Esophagus squamous epithelium (tissue), 5 donors: ENCODE measurements at places on chromosomes 4 and X. TPM values are rescaled to one million over a fixed set of nuclear protein-coding genes. Genes with fewer than 3 reads are reported as not detected.

GRCh38 chrX:112085149-112085548, 2.6 kb upstream of the TRPC5 start:
- DNase-seq: no peak
- H3K4me3 ChIP-seq: no peak overlapping the region
- no peaks in the 10 kb centered on the region for H3K36me3 ChIP-seq
- H3K4me1 ChIP-seq: peaks cover 5% of the 10 kb centered on the region
- H3K27me3 ChIP-seq: no peaks in the 10 kb centered on the region
- H3K27ac ChIP-seq: no peak overlapping the region

GRCh38 chr4:144584428-144584827, 61.5 kb upstream of the HHIP start:
- no peaks in the 10 kb centered on the region for H3K36me3 ChIP-seq
- H3K27me3 ChIP-seq: no peaks in the 10 kb centered on the region
- H3K27ac ChIP-seq: no peak overlapping the region
- H3K4me3 ChIP-seq: no peak overlapping the region

Gene GRIPAP1
- total RNA-seq: 15.4 TPM

Gene F11
- total RNA-seq: not detected

- no peak overlapping the region for H3K4me3 ChIP-seq
- no peak overlapping the region for H3K27ac ChIP-seq
- no peak for DNase-seq
- no peaks in the 10 kb centered on the region for H3K27me3 ChIP-seq
- no peaks in the 10 kb centered on the region for H3K4me1 ChIP-seq
- no peaks in the 10 kb centered on the region for H3K36me3 ChIP-seq
These were observed 15.7 kb upstream of the PLCXD1 start for GRCh38 chrX:265502-265901.

DNA sequence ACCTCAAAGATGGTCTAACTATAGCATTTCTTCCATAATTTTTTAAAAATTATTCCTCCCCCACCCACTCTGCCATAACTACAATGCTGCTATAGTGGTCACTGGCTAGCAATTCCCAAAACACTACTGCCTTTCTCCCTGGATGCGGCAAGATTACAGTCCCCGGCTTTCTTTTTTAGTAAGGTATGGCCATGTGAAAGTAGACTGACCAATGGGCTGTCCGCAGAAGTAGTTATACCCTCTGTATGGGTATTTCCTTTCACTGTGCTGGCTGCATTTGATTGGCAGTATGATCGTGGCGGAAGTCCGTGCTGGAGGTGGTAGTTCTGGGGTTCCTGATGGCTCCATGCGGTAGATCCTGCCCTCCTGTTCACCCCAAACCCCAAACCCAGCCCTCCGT, 166.0 kb downstream of the FBXO8 start:
- peaks cover 8% of the 10 kb centered on the region for H3K4me1 ChIP-seq
- H3K4me3 ChIP-seq: no peak overlapping the region
- no peaks in the 10 kb centered on the region for H3K36me3 ChIP-seq
- no peak for DNase-seq

DNA sequence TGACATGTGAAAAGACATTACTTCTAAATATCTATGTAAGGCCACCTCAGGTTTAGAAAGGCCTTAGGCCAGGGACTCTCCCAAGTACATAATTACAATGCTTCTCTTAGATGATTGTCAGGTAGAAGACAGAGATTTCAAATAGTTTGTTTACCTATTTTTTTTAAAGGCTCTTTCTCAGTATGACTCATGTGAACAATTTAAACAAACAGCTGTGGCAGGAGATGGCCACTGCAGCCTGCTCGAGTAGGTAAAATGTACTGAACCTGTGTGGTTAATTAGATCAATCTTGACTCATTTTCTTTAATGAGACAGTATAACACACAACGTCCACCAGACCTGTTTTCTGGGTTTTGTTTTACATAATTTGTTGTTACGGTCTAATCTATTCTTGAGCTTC, 50.2 kb downstream of the LEF1 start:
- DNase-seq: no peak
- no peaks in the 10 kb centered on the region for H3K4me1 ChIP-seq
- no peak overlapping the region for H3K27ac ChIP-seq
- H3K36me3 ChIP-seq: no peaks in the 10 kb centered on the region
- no peak overlapping the region for H3K4me3 ChIP-seq
- no peaks in the 10 kb centered on the region for H3K27me3 ChIP-seq

- H3K4me3 ChIP-seq: no peak overlapping the region
- no peaks in the 10 kb centered on the region for H3K27me3 ChIP-seq
- H3K27ac ChIP-seq: no peak overlapping the region
- H3K4me1 ChIP-seq: no peaks in the 10 kb centered on the region
- no peak for DNase-seq
These were observed 1882.9 kb upstream of the AGA start for GRCh38 chr4:179325181-179325580.

Gene PAGE5
- total RNA-seq: not detected

Gene FABP2
- total RNA-seq: not detected

Gene NAA10
- 92.5 TPM for total RNA-seq

DNA sequence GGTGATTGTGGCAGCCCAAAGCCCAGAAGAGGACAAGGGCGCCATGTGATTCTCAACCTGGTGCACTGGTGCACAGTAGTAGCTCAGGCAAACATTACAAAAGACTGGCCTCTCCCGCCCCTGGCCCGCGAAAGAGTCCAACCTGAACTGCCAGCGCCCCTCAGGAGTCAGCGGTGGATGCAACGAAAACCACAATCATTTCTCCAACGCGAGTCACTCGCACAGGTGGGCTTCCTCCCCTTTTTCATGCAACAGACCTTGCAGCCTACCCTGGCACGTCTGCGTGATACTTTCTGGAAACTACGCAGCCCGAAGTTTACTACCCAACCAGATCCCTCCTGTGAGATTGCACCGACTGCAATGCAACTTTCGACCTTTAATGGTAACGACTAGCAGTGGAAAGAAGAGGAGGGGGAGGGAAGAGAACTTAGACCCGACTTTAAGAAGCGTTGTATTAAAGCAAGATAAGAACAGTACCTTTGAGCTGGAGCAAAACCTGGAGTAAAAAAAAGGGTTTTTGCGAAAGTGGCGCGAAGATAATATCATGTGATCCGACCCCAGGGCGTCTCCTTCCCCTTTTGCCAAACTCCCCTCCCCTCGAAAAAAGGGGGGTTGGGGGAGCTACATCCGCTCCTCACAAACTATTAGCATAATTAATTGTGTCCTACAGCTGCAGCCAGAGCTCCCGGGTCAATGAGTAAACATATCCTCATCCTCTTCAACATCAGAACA, 63.3 kb upstream of the CCDC160 start:
- no peak overlapping the region for H3K27ac ChIP-seq
- DNase-seq: no peak
- peak overlapping the region; percentile 53 for H3K4me3 ChIP-seq
- H3K36me3 ChIP-seq: no peaks in the 10 kb centered on the region
- no peaks in the 10 kb centered on the region for H3K27me3 ChIP-seq

GRCh38 chrX:54049801-54050200, 5.5 kb upstream of the PHF8 start:
- no peak overlapping the region for H3K27ac ChIP-seq
- H3K36me3 ChIP-seq: no peaks in the 10 kb centered on the region
- H3K27me3 ChIP-seq: no peaks in the 10 kb centered on the region
- H3K4me1 ChIP-seq: peaks cover 3% of the 10 kb centered on the region

Gene DCHS2
- total RNA-seq: 0.53 TPM

- no peak for DNase-seq
- no peaks in the 10 kb centered on the region for H3K4me1 ChIP-seq
- H3K27me3 ChIP-seq: no peaks in the 10 kb centered on the region
- no peaks in the 10 kb centered on the region for H3K36me3 ChIP-seq
- no peak overlapping the region for H3K27ac ChIP-seq
- H3K4me3 ChIP-seq: no peak overlapping the region
These were observed 177.0 kb upstream of the RASGEF1B start for GRCh38 chr4:81648576-81649275.

- peaks cover 7% of the 10 kb centered on the region for H3K4me1 ChIP-seq
- H3K27ac ChIP-seq: no peak overlapping the region
- no peak overlapping the region for H3K4me3 ChIP-seq
- no peaks in the 10 kb centered on the region for H3K27me3 ChIP-seq
- H3K36me3 ChIP-seq: no peaks in the 10 kb centered on the region
These were observed 39.2 kb downstream of the TSPAN5 start for GRCh38 chr4:98619180-98619579.

DNA sequence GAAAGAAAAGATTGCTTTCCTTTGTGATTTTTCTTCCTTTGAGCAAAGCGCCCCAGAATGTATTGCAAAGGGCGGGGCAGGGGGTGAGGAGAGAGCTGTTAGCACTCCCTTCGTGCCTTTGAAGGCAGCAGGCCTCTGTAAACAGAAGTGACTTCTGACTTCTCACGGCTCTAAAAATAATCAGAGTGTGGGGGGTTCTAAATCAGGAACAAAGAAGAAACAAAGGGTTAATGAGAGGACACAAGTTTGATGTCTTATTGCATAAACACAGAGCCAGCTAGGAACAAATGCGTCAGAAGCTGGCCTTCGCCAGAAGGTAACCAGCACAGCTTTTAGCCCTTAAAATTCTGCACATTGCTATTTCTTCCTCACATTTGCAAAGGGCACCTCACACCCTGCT, 626.2 kb downstream of the MID1IP1 start:
- no peak for DNase-seq
- H3K4me3 ChIP-seq: no peak overlapping the region
- H3K27ac ChIP-seq: no peak overlapping the region
- no peaks in the 10 kb centered on the region for H3K36me3 ChIP-seq

Gene COL4A5
- 17.2 TPM for total RNA-seq

DNA sequence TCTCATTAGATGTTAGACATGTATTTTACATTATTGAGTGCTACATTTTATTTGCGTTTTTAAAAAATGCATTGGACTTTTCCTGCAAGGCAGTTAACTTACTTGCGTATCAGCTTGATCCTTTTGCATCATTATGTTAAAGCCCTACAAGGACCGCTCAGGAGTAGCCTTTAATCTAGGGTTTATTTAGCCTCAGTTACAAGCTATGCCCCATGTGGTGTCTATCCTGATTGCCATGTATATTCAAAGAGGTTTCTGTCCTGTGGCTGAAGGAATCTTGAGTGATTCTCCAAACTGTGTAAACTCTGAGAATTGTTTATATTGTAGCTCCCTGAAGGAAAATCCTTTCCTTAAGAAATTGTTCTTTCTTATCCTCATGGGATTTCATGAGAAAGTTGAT, 821.8 kb upstream of the AGA start:
- DNase-seq: no peak
- no peak overlapping the region for H3K27ac ChIP-seq
- H3K4me1 ChIP-seq: no peaks in the 10 kb centered on the region
- no peaks in the 10 kb centered on the region for H3K27me3 ChIP-seq
- no peaks in the 10 kb centered on the region for H3K36me3 ChIP-seq

Gene RHOH
- total RNA-seq: 0.79 TPM
